ENCODE measurements at places on chromosomes 16 and 17. TPM values are rescaled to one million over a fixed set of nuclear protein-coding genes. Genes with fewer than 3 reads are reported as not detected.

Gene TERB1
- total RNA-seq: 0.10 TPM

Gene TNFRSF13B
- total RNA-seq: not detected

Gene KCTD13
- 11.0 TPM for total RNA-seq

Gene RHBDL3
- 8.9 TPM for total RNA-seq

Gene SMPD3
- 19.6 TPM for total RNA-seq

Gene SDR42E1
- 0.79 TPM for total RNA-seq

Gene C16orf86
- 2.8 TPM for total RNA-seq

Gene TMEM114
- total RNA-seq: 0.79 TPM

Gene ADCY7
- 26.0 TPM for total RNA-seq

Gene PLA2G10
- total RNA-seq: 0.22 TPM

Gene MARF1
- total RNA-seq: 28.6 TPM

Gene CANT1
- total RNA-seq: 23.6 TPM

- DNase-seq: no peak
Measured at GRCh38 chr17:29412780-29413565, 22.8 kb downstream of the TAOK1 start.

GRCh38 chr16:46718214-46718613 is 28.8 kb downstream of the ORC6 start:
- no peak for DNase-seq

DNA sequence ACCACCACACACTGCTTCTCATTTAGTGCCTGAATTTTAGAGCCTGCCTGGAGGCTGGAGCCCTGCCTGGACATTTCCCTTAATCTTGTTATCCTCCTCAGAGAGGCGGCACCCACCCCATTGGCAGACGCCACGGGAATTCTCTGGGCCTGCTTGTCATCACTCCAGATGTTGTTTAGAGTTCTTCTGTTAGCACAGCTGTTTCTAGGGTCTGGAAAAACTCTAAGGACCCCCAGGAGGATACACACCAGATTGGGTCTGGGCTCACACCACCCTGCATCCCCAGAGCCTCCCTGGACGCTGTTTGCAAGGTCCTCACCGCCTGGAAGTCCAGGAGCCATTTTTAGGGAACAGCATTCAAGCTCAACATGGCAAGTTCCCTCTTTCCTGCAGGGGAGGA is 565 bp upstream of the XAF1 start:
- DNase-seq: no peak

GRCh38 chr16:18979936-18980335 is 3.8 kb upstream of the TMC7 start:
- DNase-seq: no peak

DNA sequence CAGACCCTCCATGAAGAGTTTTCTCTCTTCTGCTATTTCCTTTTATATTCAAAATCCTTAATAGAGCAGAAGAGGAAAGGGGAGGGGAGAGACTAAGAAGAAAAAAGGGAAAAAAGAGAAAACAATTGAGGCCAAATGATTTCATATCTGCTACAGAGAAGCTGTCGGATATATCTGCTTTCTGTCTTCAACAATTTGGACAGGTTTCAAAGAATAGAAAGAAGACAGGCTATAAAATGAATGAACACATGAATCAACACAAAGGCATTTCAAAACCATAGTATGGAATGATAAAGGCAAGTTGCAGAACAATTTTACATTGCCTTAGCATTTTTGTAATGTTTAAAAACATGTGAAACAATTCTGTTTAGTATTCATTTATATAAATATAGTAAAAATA is 4.7 kb upstream of the CMTR2 start:
- DNase-seq: no peak

- no peak for DNase-seq
Measured at GRCh38 chr16:64428463-64429113, 693.3 kb downstream of the CDH11 start.

DNA sequence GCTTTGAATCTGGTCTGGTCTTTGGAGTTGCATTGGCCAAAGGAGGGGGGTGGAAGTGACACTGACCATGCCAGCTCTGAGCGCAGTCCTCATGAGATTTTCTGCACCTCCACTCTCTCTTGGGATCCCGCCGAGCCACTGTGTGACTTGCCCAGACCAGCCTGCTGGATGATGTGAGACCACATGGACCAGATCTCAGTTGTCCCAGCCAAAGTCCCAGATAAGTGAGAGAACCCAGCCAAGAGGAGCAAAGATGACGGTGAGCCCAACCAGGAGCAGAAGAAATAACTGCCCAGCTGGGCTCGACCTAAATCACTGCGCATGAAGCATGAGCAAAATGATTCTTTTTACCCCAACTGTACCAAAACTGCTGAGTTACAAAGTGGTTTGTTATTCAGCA is 96.5 kb upstream of the ERCC4 start:
- DNase-seq: no peak

DNA sequence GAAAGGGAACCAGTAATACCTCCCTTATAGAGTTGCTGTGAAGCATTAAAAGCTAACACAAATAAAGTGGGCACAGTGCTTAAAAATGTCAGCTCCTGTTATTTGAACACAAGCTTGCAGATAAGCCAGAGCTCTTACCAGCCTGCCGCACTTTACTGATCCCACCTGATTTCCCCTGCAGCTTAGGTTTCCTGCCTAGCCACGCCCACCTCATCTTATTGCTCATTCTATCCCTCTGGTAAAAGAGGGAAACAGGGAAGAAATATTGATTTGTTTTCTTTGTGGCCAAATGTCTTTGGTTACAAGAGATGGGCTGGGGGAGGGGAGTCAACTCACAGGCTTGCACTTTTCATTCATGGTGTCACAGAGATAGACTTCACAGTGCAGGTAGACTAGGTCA is 9.6 kb upstream of the GP2 start:
- no peak for DNase-seq

DNA sequence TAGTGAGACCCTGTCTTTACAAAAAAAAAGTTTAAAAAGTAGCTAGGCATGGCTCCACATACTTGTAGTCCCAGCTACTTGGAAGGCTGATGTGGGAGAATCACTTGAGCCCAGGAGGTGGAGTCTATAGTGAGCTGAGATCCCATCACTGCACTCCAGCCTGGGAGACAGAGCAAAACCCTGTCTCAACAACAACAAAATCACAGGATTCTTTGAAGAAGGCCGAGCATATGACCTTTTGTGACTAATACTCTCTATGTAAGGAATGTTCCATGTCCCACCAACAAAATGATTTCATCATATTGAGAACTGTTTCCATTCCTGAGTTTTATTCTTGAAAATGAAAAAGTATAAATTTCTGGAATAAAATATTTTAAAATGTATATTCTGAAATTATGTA is 58.9 kb upstream of the EFCAB3 start:
- DNase-seq: no peak

DNA sequence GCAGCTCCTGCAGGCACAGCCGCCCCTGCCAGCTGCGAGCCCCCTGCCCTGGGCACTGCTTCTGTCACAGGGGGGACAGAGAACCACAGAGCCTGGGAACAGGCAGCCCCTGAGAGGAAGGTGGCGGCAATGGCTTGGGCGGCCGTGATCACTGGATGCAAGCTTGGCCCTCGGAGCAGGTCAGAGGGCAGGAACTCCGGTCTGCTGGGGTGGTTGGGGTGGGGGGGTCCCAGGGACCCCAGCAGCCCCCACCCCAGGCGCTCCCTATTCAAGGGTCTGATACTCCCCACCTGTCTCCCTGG is 1.9 kb upstream of the CYBA start:
- no peak for DNase-seq

DNA sequence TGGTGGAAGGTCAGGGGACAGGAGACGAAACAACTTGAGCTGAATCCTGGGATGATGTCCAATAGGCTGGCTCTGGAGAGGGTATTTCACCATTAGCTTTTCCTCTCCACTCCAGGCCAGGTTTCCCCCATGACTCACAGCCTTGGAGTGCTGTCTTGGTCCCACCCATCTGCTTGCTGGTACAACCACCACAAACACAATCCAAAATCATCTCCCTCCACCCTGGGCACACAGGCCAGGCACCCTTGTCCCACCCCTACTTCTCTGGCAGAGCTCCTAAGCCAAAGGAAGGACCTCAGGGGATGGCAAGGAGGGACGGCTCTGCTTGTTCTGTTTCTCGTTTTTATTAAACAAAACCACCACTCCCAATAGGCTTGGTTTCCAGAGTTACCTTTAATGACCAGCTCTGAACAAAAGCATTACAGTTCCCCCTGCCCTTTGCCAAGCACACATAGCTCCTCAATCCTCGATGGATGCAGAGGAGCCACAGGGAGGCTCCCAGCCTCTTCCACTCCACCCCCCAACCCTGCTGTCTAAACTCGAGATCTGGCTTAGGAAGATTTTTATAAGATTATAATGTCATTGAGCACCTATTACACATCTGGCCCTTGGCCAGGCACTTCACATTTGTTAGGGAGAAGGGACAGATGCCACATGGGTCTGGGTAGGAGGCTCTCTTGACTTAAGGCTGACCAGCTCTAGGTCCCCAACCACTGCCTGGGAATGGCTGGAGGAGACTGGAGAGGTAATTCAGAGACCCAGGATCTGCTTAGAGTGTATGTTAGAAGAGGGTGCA is 13.3 kb downstream of the CAVIN1 start:
- DNase-seq: no peak

DNA sequence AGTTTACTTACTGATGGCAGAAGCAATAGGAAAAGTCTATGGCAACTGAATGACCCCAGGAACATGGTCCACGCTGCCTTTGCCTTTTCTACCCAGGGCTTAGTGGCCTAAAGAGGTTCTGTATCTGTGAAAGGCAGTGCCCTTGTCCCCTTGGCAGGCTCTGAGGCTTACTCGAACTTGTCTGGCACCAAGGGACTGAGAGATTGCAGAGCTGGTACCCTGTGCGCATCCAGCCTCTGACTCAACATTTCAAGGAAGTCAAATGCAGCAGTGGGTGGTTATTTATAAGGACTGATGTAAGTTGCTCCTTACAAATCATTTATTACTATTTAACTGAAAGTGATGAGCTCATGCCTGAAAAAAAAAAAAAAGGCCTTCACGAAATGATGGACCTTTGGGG is 299.9 kb upstream of the MYOCD start:
- DNase-seq: no peak

GRCh38 chr16:88534638-88535190 is 35.5 kb upstream of the ZC3H18 start:
- DNase-seq: no peak

GRCh38 chr16:58885528-58886170 is 151.5 kb upstream of the GOT2 start:
- no peak for DNase-seq

DNA sequence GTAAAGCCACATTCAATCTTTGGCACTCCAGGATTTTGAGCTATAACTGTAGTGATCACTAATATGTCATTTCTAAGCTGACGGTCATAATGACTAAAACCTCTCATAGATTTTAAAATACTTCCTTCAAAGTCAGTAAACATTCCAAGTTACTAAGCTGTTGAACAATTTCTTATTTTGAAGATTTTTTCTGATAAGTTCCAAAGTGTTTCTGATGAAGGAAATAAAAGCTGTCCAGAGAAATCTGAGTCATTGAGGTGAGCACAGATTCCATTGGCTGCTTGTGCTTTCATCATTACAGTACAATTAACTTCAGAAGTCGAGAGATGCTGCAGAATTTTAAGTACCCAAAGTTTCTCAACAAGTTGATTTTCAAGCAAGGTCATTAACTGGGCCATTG is 23.9 kb downstream of the NLRC5 start:
- DNase-seq: no peak

DNA sequence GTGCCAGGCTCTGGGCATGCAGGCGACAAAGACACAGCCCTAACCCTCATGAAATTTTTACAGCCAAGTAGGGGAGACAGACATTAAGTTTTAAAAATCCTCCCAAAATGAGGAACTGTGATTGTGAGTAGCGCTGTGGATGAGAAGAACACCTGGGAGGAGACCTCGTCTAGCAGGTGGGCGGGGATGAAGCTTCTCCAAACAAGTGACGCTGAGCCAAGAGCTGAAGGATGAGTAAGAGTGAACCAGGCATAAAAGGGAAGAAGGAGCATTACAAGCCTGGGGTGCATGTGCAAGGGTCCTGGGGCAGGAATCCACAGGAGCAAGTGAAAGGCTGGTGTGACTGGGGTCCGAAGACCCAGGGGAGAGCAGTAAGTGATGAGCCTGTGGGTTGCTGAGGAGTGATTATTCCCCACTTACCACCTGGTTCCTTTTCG is 149.4 kb upstream of the HS3ST2 start:
- DNase-seq: no peak

GRCh38 chr16:85656351-85657266 is 32.1 kb downstream of the GINS2 start:
- DNase-seq: no peak

- DNase-seq: no peak
Measured at GRCh38 chr17:13393841-13394710, 207.7 kb downstream of the HS3ST3A1 start.

DNA sequence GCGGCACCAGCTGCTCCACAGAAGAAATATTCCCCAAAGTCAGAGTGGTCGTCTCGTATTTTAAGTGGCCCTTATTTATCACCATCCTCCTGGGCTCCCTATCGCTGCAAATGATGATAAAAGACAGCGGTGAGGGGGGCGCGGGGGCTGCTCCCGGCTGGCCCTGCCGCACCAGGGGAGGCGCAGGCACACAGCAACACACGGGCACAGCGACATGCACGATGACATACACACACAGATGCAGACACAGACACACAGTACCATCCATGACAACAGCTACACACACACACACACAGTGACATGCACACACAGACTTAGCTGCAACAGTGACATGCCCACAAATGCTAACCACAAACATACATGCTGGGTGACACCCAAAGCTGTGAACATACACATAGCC is 52.5 kb downstream of the MRM1 start:
- DNase-seq: no peak

- DNase-seq: no peak
Measured at GRCh38 chr17:4777969-4778760, 6.5 kb downstream of the TM4SF5 start.

GRCh38 chr16:71761097-71761496 is 36.6 kb upstream of the PHLPP2 start:
- DNase-seq: no peak

- no peak for DNase-seq
Measured at GRCh38 chr17:80254396-80255251, 6.0 kb upstream of the RNF213 start.

- no peak for DNase-seq
Measured at GRCh38 chr16:88561485-88562359, 8.5 kb upstream of the ZC3H18 start.

- no peak for DNase-seq
Measured at GRCh38 chr16:49519741-49520140, 146.1 kb downstream of the C16orf78 start.

Measured in spinal cord (tissue), 10 donors.